Islet precursor cell (in vitro differentiated cells): ENCODE measurements at places on chromosomes 11 and 22.

- DNase-seq, result no peak
These were observed 56.7 kb downstream of the CTSC start for GRCh38 chr11:88280673-88281316.

- no peak for DNase-seq
These were observed 92.5 kb downstream of the RELT start for GRCh38 chr11:73468590-73469161.

DNA sequence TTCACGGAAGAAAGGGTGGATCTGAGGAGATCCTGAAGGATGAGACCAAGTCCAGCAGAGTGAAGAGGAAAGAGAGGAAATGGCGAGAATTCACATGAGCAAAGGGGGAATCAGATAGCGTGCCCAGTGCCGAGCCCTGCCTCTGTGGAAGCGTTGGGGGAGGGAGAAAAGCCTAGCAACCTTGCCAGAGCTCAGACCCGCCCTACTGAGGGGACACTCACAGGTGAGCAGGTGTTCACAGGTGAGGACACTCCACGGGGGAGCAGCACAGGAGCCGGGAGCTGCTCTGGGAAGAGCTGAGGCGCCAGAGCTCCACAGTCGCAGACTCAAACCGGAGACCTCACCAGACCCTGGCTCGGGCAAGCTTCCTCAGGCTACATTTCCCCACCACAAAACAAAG is 56.2 kb downstream of the MICAL3 start:
- no peak for DNase-seq

- DNase-seq, result no peak
These were observed 11.7 kb upstream of the MOB2 start for GRCh38 chr11:1498262-1498661.

DNA sequence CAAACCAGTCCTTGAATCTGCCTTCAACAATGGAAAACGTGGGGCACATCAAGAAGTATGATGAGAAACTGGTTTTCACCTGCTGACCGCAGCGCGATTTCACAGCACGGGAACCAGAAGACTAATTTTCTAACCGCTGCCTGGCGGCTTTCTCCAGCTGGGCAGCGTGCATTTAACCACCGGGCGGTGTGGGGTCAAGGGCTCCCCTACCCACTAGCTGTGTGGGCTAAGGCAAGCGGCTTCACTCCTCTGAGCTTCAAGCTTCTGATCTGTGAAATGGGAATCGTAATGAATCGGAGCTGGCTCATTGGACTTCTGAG is 4.2 kb downstream of the SHANK2 start:
- peak; percentile 48 for DNase-seq

DNA sequence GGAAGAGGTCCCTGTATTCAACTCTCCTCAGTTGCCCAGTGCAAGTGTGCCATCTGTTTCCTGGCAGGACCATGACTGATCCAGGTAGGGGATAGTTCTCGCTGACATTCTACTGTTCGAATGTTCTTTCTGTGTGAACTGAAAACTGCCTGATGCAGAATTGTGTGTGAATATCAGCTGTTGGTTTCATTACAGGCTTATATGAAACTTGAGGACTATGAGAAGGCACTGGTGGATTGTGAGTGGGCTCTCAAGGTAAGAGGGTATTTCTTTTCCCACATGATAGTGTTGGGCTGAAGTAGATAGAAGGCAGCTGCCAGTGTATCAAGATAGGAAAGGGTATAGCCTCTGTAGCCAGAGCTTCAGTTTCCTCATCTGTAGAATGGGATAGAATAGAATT is 15.3 kb downstream of the TTC12 start:
- DNase-seq, result no peak

DNA sequence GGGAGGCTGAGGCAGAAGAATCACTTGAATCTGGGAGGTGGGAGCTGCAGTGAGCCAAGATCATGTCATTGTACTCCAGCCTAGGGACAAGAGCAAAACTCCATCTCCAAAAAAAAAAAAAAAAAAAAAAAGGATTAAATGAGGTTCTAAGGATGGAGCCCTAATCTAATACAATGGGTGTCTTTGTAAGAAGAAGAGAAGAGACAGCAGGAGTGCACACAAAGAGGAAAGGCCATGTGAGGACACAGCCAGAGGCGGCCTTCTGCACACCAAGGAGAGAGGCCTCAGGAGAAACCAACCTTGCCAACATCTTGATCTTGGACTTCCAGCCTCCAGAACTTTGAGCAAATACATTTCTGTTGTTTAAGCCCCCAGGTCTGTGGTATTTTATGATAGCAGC is 66.6 kb upstream of the CECR2 start:
- no peak for DNase-seq

DNA sequence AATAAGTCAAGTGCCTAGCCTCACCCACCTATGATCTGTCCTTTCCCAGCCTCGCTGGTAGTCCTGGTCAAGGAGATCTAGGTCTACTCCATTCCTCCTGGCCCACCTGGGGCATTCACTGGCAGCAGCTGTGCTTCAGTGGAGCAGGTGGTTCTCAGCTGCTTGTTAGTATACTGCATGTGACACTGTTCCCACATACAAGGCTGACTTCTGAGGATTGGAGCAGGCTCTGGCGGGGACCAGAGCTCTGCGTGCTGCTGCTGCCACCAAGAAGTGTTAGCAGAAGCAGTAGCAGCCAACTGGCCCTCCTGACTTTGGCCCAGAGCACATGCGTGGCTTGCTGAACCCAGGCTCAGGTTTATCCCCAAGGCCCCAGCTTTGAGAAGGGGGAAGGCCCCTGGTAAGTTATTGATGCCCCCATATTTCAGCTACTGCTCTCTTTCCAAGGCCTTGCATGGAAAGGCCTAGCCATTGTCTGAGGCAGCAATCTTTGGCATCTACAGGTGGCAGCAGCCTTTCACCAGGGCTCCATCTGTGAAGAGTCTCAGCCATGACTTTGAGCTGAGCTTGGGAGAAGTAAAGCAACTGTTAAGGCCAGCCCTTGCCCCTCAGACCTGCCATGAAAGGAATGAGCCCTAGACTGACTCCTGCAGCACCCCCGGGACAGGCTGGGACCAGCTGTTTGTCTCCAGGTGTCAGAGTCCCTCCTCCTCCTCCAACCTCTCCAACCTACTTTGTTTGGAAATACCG is 26.5 kb downstream of the ARHGAP1 start:
- peak; percentile 58 for DNase-seq

- peak; percentile 96 for DNase-seq
These were observed 32.4 kb upstream of the NAV2 start for GRCh38 chr11:19679952-19680828.

DNA sequence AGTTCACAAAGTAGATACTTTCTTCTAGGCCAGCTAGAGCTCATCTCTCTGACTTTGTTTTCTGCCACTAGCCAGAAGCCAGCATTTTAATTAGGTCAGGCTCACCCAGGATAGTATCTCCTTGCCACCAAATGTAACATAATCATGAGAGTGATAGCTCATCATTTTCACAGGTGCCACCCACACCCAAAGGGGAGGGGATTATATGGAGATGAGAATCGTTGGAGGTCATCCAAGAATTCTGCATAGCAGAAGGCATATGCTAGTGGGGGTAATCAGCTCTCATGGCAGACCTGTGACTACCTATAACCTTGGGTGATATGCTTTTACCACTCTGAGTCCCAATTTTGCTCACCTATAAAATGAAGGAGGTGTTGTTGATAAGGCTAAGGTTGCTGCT is 523.0 kb downstream of the METTL15 start:
- DNase-seq, result no peak

DNA sequence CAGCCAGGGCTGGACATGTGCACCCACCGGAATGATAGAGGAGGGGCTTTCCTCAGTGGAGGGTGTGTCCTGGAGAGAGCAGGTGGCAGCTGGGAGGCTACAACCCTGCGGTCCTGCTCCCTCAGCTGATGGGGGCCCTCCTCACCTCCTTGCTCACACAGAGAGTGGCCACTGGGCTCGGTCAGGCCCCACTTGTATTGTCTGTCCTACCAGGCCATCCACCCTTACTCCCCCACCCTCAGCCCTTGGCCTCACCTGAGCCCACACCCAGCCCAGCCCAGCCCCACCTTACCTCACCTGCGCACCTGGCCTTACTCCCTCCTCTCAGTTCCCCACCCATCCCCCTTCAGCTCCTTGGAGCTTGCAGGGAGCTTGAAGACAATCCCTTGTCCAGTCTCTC is 3.1 kb downstream of the TRPM5 start:
- no peak for DNase-seq

GRCh38 chr22:45064313-45065278 is 54.8 kb upstream of the PHF21B start:
- DNase-seq, result no peak

DNA sequence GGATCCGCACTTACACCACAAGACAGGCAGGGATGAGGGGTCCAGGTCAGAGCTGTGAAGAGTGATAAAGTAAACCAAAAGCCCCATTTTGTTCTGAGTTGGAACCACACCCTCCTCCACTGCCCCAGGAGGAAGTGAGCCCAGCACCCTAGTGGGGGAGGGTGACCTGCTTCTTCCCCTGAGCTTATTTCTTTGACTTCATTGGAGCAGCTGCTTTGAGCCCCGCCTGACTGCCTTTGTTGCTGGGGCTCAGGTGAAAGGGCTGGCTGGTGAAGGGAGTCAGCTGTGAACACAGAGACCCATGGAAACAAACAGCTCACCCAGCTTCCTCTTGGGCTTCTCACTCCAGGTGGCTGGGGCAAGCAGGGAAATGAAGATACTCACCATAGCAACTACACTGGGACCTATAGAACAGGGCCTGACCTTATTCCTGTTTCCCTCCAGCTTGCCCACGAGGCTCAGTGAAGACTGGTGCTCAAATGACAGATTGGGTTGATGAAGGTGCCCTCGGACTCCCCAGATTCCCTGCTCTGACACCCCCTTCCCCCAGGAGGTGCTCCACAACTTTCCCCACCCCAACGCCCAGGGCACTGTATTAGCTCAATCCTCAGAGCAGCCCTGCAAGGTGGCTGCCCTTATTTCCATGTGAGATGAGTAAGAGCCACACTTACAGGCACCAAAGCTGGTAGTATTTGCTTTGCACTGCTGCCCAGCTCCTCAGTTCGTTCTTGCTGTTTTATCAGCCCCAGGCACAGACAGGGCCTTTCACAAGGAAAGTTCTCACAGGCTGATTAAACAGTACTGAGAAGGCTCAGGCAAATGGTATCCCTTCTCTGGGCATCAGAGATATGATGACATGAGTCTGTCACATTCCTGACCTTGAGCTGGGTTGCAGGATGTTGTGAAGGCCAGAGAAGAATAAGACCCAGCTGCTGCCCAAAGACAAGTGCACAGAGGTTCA is 2.4 kb downstream of the UCP2 start:
- DNase-seq, result peak; percentile 53

DNA sequence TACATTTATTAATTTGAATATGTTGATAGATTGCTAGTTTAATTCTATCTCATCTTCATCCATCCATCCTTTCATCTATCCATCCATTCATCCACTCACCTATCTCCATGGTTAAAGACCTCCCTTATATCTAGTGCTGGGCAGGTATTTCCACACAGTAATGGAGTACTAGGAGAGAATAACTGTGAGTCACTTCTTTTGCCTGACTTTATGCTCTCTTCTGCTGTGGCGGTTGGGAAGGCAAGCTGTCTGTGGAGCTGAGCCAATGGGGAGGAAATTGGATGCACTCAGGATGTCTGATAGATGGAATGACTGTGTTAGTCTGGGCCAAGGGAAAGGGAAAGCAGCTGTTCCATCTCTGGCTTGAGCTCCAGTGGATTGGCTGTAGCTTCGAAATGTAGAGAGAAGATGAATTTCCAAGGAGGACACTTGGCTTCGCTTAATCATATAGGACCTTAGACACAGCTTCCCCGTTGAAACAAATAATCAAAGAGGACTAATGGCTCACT is 60.3 kb downstream of the NELL1 start:
- no peak for DNase-seq

DNA sequence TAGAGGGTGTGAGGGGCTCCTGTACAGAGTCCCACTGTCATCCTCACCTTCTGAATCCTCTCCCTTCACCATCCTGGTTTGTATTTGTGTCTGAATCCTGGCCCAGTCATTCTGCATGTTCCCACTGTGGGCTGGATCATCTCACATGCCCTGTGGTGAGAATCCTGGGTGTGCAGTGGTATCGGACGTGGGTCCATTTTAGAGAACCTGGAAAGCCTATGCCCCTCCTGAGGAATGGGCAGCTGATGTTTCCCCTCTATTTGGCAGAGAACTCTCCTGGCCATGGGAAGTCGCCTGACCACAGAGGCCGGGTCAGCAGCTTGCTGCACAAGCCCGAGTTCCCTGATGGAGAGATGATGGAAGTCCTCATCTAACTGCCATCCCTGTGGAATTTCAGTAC is 102.3 kb downstream of the AMOTL1 start:
- DNase-seq, result no peak
